ENCODE measurements at places on chromosomes 4 and X.

- DNase-seq, result peak; percentile 50
Measured at GRCh38 chr4:106809076-106809475, 227.0 kb downstream of the DKK2 start.

DNA sequence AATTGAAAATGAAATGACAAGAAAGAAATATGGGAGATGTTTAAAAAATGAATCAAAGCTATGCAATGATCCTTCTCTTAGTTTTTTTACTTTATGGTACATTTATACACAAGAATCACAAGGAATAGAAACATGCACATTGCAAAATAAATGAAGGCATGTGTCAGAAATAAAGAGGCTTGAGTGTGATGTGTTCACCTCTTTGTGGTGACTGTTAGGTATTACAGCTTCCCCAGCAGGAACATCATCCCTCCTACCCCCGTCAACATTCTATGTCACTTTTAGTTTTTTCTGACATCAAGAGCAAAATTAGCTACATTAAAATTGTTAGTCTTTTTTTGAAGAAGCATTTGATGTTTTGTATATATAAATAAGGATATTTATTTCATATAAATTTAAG, 214.8 kb downstream of the SLC4A4 start:
- DNase-seq, result peak; percentile 34

GRCh38 chr4:165602621-165603020, 223.8 kb downstream of the CPE start:
- no peak for DNase-seq

DNA sequence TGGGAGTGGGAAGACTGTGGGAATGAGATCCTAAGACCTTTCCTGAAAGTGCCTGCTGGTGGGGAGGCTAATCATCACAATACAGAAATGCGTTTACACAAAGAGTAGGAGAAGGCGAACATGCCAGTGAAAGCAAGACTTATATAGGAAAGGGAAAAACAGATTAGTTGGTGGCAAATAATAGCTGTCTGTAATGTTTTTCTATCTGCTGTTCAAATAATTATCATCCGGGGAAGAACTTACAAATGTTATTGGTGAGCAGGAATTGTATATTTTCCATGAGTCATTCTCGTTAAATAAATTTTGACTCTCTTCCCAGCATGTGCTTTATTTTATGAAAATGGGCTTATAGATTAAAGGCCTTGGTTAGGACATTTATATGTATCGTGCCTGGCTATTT, 196.5 kb downstream of the ARHGAP10 start:
- no peak for DNase-seq

GRCh38 chr4:102799816-102800215, 27.5 kb downstream of the UBE2D3 start:
- DNase-seq, result no peak
